ENCODE measurements at places on chromosomes 11 and 22. TPM values are rescaled to one million over a fixed set of nuclear protein-coding genes. Genes with fewer than 3 reads are reported as not detected.

The ACR gene
- total RNA-seq = not detected

DNA sequence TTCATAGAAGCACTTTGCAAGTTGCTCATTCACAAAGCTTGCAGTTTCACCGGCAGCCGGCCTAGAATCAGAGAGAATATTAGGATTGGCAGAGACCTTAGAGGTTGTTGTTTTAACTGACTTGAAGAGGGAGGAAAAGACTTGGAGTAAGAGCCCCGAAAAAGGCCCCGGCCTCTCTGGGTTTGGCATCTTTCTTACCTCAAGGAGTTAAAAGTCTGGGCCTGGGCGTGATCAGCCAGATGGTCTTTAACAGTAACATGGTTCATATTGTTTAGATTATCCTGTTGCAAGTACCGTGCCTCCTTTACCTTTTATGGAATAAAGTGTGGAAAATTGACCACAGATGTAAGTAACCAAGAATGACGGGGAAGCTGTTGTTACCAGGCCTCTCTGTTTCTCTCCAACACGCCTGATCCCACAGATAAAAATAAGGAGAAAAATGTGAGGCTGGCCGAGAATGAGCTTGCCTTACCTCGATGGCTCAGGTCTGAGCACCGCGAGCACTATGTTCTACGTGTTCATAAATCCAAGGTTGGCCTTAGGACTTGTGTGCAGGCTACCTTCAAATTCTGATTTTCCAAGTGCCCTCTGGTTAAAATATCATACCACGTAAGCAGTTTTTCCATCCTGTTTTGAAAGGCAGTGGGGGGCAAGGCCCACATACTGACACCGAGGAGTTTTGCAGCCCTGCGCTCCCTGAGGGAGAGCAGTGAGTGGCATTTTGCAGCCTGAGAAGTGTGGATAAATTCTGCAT is 56.4 kb downstream of the PARVA start:
- H3K27ac ChIP-seq = no peak overlapping the region
- no peaks in the 10 kb centered on the region for H3K27me3 ChIP-seq
- no peak overlapping the region for H3K4me3 ChIP-seq
- DNase-seq = no peak
- H3K4me1 ChIP-seq = no peaks in the 10 kb centered on the region
- no peaks in the 10 kb centered on the region for H3K36me3 ChIP-seq

The GAS2L1 gene
- total RNA-seq = 0.71 TPM

- H3K4me1 ChIP-seq = no peaks in the 10 kb centered on the region
- H3K36me3 ChIP-seq = no peaks in the 10 kb centered on the region
- H3K27ac ChIP-seq = no peak overlapping the region
Measured at GRCh38 chr11:2652333-2653197, 47.2 kb downstream of the KCNQ1OT1 start.

- no peaks in the 10 kb centered on the region for H3K27me3 ChIP-seq
- no peak overlapping the region for H3K27ac ChIP-seq
- no peak overlapping the region for H3K4me3 ChIP-seq
- no peak for DNase-seq
Measured at GRCh38 chr11:104564921-104565582, 333.2 kb downstream of the CASP12 start.

Data from CD8-positive, alpha-beta memory T cell (primary cell).